ENCODE measurements at places on chromosomes 11 and 22.

- no peak for DNase-seq
Observed at GRCh38 chr11:44398266-44399030, 88.5 kb upstream of the ALX4 start.

- DNase-seq = no peak
Observed at GRCh38 chr11:118232659-118233058, 7.8 kb upstream of the JAML start.

DNA sequence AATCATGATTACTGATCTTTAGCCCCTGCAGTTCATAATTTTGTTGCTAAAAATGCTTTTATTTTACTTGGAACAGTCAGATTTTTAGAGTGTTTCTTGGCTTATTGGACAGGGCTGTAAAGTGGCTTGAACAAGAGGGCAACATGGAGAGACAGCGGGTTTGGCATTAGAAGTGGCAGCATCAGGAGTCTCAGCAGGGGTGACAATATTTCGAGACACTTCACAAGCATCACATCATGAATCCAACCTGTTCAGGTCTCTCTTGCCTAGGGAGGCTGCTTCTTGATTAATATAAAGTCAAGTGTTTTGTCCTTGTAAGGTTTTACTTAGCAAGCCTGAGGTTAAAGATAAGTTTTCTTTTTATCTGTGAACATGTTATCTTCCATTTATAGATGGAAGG is 2249.5 kb downstream of the LRRC4C start:
- no peak for DNase-seq

DNA sequence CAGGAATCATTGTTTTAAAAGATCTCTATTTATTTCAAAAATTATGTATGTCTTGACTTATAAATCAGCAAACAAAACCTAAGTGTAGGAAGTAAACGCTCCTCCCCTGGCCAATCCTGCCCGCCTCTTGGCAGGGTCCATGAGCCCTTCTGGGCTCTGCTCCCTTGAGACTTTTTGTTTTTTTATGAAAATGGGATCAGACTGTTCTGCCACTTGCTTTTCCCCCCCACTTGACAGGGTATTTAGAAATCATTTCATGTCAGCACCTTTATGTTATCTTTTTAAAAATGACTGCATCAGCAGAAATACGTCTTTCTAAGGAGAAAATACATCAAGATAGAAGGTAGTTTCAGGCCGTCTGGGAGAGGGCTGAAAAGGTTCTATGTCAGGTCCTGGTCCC is 35.6 kb downstream of the FBLN1 start:
- DNase-seq = no peak

GRCh38 chr22:43272301-43272700 is 70.9 kb downstream of the SCUBE1 start:
- peak; percentile 62 for DNase-seq

GRCh38 chr11:70407121-70407520 is 8.8 kb downstream of the CTTN start:
- no peak for DNase-seq

GRCh38 chr11:68117853-68118470 is 3.2 kb downstream of the CHKA start:
- no peak for DNase-seq

DNA sequence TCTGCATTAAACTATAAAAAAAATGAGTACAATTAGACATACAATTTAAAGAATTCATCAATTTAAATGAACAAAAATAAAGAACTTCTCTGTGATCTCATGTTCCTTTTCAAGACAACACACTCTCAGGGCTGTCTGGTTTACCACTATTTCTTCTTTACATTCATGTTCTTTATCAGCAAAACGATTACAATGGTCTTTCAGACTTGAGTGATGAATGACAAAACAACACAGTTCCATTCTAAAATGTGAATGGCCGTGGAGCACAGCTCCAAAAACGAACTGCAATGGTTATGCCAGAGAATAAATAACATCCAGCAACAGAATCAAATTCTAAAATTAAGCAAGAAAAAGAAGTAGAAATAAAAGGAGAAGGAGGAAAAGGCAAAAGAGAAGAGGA is 113.1 kb downstream of the CADM1 start:
- no peak for DNase-seq

DNA sequence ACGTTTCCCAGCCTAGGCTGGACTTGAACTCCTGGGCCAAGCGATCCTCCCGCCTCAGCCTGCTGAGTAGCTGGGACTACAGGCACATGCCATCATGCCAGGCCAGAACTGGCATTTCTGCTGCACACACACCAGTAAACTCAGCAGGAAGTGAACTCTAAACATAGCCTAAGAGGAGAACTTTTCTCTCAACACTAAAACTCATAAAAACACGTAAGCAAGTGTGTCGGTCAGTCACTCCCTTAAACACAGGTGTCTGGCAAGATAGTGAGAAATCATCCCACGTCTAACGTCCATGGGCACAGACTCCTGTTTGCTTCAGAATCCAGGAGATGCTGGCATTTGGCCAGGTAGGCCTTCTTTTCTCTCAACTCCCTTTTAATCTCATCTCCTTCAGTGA is 104.8 kb downstream of the RPL27A start:
- DNase-seq = no peak

DNA sequence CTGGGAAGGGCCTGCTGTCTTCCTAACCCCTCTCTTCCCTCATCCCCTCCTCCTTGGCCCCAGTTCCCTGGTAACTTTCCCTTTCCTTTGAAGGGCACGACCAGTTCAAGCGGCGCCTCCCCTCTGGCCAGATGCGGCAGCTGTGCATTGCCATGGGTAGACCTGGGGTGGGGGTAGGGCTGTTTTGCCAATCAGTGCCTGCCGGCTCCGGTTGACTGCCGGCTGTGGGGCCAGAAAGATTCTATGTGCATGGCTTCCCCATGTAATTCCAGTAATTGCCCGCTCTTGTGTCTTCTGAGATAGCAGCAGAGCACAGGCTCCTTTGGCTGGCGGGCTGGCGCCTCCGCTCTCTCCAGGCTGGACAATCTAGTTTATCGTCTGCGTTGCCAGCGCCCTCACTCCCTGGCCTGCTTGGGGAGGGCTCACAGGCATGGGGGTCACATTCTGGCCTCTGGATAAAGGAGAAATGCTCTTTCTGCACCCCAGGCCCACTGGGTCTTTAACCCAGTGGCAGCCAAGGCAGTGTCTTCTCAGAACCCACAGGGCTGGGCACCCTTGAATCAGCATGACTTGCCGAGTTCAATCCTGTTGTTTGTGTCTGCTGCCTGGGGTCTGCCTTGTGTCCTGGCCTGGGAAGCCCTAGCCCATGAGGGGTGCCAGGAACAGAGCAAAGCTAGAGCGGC is 9.4 kb downstream of the SIDT2 start:
- DNase-seq = no peak

GRCh38 chr11:75635066-75635862 is 33.6 kb downstream of the MAP6 start:
- DNase-seq = peak; percentile 79

DNA sequence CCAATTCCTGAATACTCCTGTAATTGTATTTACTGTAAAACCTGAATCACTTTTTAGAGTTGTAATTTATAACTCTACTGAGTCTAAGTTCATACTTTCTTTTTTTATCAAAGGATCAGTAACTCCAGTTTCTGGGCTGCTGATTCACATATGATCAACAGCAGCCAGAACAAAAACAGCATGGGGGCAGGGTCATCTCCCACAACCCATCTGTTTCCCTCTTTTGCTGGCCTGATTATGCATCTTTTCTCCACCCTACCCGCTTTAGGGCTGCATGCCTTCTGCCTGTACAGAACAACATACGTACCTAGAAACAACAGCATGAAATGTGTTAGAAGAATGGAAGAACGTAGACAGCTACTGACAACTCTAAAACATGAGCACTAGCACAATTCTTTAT is 76.0 kb downstream of the MRTFA start:
- peak; percentile 51 for DNase-seq

DNA sequence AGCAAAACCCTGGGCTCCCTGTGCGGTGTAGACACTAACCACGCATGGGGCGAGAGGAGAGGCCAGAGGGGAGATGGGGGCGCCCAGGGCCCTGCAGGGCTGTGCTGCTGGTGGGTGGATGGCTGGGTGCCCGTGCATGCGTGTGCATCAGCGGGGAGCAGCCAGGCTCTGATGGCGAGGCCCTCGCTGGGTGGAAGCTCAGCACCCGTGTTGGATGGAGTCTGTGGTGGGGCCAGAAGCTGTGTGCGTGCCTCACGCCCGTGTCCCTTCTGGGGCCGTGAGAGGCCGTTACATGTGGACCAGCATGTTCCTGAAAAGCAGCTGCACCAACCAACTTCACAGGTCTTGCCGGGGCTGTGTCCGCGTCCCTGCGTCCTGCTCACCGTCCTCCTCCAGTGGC is 33.4 kb downstream of the MUC6 start:
- no peak for DNase-seq

DNA sequence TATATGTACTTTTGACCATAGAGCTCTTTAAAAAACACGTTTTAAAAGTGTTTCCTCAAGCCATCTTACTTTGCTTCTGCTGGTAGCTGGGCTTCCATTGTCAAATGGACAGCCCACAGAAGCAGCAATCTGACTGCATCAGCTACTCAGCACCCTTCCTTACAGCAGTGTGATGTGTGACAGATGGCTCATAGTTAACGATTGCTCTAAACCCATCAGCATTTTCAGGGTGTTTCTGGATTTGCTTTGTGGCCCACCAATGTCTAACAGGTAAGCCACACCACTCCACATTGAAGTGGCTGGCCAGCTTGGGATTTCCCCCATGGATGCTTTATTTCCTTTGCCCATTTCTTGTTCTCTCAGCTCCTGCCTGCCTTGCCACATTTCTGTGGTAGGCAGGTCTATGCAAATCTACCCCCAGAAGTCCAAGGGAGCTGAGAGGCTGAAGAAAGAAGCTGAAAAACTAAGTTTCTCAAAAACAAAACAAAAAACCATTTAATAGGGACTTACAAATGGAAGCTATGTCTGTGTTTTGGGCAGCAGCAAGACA is 7.3 kb upstream of the FAR1 start:
- DNase-seq = no peak

DNA sequence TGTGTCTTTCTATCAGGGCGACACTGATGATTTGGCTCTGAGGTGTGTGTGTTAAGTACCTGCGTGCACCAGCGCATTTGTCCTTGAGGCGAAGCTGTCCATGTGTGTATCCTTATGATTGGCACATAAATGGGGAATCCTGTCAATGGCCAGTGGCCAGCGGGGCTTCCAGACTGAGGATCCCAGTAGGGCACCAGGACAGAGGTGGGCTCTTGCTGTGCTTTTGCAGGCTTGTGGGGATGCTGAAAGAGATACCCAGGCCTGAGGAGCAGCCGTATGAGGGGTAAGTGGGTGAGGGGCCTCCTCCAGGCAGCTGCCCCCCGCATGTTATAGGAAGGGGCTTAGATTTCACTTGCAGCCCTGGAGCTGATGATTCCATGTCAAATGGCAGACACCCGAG is 156.8 kb downstream of the ST3GAL4 start:
- DNase-seq = no peak

Data from AG20443 (cell line).